ENCODE measurements at places on chromosomes 1 and 21.

- DNase-seq = no peak
Observed at GRCh38 chr1:29201595-29202051, 19.9 kb upstream of the SRSF4 start.

GRCh38 chr1:200179781-200180160 is 152.3 kb downstream of the NR5A2 start:
- no peak for DNase-seq

DNA sequence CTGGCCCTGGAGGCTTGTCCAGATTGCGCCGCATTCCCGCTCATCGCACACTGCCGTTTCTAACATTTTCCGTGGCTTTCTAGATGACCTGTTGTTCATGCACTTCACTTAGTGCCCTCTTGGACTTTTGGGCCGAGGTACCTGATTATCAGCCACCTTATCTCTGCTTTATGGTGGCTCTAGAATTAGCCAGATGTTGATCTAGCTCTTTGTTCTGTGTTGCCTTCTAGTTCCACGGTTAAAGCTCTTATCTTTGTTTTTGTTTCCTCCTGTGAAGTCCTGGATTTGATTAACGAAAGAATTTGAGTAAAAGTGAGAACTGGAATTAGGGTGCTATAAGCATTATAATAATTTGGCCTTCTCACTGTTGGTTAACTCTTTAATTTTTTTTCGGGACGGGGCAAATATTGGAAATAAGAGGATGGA is 945 bp downstream of the RNPEP start:
- DNase-seq = no peak

DNA sequence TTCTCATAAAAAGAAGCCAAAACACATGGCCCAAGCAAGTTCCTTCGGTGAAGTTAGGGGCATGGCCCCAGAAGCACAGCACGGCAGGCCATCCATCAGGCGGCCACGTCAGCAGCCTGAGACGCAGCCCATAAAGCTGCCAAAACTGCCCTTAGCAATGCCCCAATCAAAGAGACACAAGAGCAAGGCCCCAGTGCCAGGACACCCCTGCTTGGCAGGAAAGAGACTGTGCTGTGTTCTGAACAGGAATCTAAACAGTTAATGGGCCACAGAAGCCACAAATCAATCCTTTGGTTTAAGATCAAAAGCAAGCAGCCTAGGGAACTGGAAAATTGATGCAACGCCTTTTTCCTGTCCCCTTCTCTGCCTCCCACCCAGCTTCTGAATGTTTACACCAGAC is 497.0 kb upstream of the USP24 start:
- DNase-seq = no peak

GRCh38 chr21:31198575-31198974 is 145.5 kb downstream of the TIAM1 start:
- no peak for DNase-seq

DNA sequence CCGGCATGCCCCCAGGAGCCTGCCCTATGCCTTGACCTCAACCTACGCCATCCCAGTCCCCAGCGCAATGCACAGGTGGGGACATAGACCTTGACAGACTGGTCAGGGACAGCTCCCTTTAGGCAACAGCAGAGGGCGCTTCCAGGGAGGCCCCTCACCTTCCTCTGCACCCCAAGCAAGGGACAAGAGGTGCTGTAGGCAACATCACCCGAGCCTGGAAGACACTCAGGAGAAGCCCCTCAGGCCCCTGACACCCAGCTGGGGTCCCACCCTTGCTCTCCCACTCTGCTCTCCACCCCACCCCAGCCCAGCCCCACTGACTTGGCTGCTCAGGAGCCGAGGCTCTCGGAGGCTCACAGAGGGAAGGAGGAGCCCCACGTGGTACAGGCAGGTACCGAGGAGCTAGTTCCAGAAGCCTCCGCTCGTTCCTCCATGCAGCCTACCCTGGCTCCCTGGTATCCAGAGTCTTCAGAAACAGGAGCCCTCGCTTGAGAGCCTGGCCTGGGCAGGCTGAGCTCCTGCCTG is 2.4 kb upstream of the WNT3A start:
- no peak for DNase-seq

DNA sequence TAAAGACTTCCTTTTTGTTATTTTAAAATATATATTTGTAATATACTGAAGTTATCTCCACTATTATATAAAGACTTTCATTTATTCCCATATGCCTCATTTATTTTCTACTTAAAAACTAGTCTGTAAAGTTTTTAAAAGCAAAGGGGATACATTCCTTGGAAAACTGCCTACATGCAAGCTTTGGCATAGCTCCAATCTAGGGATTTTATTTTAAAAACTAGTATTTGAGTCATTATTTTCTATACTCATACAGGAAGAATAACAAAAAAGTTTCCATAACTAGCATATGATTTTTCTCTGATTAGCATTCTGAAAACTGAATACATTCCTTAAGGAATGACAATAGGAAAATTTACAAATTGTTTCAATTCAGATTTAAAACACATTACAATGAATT is 88.9 kb downstream of the COL24A1 start:
- no peak for DNase-seq

DNA sequence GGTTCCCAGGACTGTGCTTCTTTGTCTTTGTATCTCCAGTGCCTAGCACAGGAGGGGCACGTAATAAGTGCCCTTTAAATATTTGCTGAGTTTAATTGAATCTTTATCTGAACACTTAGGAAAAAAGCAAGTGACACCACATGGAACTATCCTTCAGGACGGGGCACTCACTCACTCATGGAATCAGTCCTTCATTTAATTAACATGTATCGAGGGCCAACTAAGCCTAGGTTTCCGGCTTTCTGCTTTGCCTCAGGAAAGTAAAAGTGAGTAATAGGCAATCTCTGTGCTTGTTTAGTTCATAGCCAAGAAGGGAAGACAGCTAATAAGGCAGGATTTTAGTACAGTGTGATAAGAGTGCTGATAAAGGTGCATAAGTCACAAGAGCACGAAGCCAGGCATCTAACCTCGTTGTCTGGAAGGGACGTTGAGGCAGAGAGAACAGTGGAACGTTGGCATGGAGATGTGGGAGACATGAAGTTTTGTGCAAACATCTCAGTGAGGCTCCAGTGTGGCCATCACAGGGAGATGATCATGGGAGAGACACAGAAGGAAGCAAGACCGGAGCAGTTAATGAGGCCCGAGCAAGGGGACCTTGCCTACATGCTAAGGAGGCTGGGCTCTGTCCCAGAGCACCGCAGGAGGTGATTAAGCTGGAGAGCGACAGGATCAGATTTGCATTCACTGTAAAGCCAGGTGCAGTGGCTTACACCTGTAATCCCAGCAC is 54.1 kb upstream of the TRIM67 start:
- DNase-seq = no peak

DNA sequence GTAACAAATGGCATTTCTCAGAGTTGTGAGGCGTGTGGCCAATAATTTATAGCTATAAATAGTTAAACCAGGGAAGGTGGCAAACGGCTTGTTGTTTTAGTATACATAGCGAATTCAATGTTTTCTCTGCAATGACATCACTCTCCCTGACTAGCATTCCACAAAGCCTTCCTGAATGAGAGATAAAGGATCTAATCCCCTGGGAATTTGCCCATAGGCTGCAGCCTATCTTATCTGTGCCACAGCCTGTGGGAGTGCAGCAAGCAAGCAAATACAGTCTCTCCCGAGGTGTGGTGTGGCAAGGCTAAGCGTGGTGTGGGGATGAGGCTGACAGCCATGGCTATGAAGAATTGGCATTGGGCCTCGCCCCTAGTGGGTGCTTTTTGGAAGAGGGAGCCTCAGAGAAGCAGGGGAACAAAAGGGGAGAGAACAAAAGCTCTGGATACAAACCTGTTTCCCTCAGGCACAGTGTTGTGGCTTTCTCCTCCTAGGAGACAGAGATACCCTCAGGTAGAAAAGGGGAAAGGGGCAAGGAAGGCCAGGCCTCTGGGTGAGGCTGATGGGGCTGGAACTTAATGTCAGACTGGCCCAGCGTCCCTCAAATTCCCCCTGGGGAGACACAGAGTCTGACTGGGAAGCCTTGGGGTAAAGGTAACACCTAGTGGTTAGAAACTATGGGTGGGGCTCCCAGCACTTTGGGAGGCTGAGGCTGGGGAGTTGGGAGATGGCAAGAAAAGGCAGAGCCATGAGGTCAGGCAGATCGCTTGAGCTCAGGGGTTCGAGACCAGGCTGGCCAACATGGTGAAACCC is 8.9 kb downstream of the TAGLN2 start:
- DNase-seq = no peak

DNA sequence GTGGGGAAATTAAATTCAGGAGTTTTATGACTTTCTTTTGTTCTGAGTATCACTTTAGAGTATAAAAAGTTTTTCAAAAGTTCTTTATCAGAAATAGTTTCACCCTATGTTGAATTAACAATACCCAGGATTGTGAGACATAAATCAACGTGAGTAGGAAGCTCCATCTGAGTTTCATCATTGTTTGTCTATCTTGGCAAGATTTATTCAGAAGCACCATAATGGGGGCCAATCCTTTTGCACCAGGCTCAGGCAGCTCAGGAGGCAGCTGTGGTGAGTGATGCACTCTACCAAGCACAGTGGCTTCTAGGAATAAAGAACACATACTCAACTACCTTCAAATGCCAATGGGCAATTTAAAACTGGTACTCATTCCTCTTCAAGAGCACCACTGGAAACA is 12.0 kb downstream of the CREG1 start:
- no peak for DNase-seq
